ENCODE measurements at places on chromosomes 7 and 10. TPM values are rescaled to one million over a fixed set of nuclear protein-coding genes. Genes with fewer than 3 reads are reported as not detected.

The GPR15LG gene
- 6.8 TPM for total RNA-seq

The PODXL gene
- total RNA-seq: 0.65 TPM

- DNase-seq: no peak
These were observed 22.8 kb downstream of the VOPP1 start for GRCh38 chr7:55549457-55549856.

DNA sequence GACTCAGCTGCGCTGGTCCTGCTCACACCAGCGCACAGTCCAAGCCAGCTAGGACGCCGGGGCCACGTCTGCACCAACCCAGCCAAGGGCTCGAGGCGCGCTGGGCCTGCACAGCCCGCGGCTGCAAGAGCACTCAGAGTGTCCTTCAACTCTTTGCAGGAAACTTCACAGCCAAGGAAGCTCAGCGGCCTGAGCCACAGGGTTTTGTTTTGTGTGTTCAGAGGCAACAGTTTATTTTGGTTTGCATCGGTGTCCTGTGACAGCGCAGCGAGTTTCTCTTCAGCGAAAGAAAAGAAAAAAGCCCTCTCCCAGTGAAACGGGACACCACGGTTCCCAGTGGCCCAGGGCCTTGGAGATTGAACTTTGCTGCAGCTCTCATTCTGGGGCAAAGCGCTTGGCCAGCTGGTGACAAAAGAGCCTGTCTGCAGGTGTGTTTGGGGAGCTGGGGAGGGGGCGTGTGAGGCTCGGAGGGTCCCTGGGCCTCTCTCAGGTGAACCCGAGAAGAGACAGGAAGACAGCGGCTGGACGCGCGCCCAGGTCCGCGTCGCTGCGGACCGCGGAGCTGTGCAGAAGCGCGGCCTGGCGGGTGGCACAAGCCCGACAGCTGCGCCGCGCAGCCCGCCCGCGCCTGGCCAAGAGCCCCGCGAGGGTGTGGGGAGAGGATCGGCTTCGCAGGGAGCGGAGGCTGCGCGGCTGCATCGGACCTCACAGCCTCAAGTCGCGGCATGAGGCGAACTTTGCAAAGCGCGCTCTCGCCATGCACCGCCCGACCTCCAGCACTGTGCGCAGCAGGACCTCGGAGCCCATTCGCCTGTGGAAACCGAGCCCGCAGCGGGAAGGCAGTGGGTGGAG lies 922 bp downstream of the CXCL12 start:
- no peak for DNase-seq

DNA sequence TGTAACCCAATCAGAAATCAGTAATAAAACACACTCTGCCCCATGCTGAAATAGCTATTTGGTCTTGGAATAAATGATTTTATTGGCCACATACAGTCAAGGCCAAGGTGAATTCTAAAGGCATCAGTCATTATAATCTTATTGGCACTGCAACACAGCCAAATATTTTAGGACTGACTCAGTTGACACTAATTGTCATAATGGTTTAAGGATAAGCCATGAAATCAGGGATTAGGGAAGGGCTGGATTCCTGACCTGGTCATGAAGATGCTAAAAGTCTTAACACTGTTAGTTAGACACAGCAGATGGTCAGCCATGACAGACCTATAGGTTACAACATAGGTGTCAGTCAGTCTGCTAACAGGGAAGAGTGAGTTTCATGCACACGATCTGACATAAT lies 330.3 kb upstream of the NPSR1 start:
- DNase-seq: no peak

GRCh38 chr10:71978476-71978875 lies 14.3 kb downstream of the CHST3 start:
- no peak for DNase-seq
